ENCODE measurements at places on chromosomes 7 and 10.

DNA sequence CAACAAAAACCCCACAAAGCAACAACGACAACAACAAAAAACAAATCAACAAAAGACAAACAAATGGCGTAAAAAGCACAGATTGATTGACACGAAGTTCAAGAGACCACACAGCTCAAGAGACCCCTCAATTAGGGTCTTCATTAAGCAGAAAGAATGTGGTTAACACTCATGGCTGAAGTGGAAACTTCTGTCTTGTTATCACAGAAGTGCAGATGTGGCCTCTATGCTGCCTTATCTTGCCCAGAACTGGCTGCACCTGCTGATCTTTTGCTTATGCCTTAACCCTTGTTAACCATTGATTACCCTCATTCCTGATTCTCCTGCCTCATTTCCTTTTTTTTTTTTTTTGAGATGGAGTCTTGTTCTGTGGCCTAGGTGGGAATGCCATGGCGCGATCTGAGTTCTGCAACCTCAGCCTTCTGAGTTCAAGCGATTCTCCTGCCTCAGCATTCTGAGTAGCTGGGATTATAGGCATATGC, 3.5 kb upstream of the DAGLB start:
- no peak for DNase-seq

DNA sequence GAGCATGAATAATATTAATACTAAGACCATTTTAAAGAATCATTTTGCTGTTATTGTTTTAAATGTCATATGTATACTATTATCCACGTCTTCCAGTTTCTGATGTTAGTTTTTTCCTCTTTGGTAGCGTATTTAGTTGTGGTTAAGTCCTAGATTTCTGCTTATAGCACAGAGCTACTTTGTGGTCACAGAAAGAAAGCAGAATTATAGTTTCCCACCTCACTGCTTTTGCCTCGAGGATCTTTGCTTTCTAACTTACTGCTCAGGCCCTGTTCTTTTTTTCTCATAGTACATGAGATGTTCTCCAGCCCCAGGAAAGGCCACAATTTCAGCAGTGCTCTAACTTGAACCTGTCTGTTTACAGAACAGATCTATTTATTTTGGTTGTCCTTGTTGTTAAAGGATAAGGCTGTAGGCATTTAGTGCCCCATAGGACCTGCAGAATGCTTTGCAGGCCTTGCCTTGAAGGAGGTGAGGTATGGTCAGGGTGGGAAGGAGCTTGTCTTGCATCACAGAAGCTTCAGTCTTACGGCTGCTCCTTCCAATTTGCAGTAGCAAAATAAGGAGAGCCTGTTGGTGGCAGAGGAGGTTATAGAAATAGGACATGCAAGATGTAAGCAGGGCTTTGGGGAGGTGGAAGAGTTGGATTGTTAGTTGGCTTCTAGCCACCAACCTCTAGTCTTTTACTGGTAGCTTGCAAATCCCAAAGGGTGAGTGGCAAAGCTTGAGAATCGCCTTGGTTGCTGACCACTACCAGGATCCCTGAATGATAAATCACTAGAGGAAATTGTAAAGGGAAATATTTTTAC, 129.1 kb downstream of the LRRC4 start:
- DNase-seq, result no peak

- DNase-seq, result no peak
Measured at GRCh38 chr7:1555813-1556543, at the start of gene TMEM184A. Gene TMEM184A, minus strand, starts transcription at chr7:1556205. Its CDS starts 721 bp downstream, at chr7:1555484.

GRCh38 chr10:79246606-79247275, 100.5 kb upstream of the PPIF start:
- DNase-seq, result no peak

All from stimulated activated CD8-positive, alpha-beta memory T cell treated with anti-CD3 and anti-CD28 coated beads, Interleukin-4, amount 100 ng/mL, for 1 hour (primary cell).